Fibroblast of upper back skin (primary cell): ENCODE measurements at places on chromosomes 16 and 17.

DNA sequence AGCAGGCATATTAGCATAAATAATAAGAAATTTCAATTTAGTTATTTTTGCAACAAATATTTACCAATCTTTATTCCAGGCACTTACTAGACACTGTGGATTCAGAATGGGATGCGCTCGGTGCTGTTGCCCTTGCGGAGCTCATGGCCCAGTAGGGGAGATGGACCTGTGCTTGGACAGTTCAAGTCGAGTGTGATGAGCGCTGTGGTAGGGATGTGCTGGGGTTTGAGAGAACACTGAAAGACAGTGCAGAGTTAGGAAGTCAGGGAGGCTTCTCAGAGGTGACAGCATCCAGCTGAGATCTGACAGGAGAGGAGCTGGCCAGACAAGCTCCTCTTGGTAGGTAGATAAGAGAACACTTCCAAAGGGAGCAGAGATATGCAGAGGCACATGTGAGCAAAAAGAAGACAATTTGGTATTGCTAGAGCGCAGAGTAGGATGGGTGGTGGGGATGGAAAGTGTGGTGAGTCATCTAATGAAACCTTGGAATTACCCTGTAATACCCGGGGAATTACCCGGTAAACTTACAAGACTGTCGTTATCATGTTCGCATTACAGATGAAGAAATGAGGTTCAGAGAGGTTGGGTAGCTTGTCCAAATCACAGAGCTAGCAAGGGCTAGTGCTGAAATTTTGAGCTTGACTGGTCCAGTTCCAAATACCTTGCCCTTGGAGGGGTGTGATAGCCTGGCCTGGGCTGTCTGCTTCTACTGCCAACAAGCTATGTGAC, 298.1 kb upstream of the N4BP1 start:
- no peak for DNase-seq

DNA sequence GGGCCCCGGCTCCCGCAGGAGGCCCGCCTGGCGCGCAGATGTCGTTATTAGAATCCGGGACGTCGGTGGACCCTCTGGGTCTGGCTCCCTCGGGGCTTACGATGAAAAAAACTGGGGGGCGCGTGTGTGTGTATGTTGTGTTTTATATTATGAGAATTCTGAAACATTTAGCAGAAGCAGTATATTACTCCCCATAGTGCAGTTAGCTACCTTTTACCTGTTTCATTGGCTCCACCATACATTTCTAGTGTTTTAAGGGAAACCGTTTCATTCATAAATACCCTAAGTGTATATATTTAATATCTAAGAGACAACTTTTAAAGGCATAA, 486 bp upstream of the DNAJA2 start:
- no peak for DNase-seq

DNA sequence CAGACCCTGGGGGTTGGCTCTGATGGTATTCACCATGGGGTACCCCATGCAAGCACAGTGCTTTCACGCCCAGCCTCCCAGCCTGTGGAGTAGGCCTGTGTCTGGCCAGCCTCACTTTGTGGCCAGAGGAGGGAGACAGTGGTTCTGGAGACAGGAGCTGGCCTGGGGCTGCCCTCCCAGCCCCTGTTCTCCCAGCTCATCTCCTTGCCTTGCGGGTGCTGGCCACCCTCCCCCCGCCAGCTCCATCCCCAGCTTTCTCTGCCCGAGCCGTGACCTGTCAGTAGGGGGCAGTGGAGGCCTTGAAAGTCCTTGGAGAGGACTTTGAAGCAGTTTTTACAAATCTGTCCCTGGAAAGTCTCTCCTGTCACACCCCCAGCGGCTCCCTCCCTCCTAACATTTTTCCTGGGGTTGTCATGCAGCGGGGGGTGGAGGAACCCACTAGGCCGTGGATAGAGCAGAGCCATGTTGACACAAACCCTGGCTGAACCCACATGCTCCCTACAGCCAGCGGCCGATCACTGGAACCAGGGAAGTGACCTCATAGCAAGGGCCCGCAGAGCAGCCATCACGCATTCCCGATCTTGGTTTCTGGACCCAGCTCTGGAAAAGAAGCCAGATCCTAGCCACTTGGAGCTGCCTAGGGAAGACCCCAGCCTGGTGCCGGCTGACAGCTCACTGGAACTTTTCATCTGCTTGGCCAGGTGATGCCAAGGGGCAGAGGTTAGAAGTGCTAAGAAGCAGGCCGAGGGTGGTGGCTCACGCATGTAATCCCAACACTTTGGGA, 289.4 kb downstream of the SEC14L1 start:
- peak; percentile 98 for DNase-seq

- no peak for DNase-seq
Observed at GRCh38 chr17:40100419-40100668, at the start of gene NR1D1. Gene NR1D1, minus strand, starts transcription at chr17:40100589. Its CDS starts 495 bp downstream, at chr17:40100094.

- DNase-seq, result no peak
Observed at GRCh38 chr17:82089723-82090548, 8.1 kb downstream of the FASN start.

DNA sequence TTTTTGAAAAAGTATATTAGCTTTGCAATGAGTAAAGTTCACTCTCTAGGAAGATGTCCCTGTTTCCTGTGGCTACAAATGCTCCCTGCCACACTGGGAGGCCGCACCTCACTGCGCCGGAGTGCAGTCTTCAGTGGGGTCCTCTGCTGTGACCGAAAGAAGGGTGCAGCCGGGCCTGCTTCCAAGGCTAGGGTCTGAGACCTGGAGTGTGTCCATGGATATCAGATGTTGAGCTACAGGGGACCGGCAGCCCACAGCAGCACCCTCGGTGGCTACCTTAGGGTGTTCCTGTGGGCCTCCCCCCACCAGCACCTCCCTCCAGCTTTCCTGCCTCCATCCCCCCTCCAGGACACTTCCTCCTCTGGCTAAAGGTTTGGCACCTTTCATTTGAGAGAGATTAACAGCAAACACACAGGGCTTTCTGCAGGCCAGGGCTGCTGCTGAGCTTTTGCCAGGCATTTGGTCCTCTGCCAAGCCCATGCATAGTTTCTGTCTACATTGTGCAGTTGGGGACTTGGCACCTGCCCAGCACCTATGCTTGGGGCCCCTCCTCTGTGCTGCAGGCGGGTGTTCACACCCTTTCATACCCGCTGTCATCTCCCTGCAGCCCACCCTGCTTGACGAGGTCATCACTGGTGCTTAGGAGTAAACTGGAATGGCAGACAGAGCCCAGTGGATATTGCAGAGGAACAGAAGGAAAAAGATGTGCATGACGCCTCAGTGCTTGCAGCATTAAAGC, 33.8 kb upstream of the CRISPLD2 start:
- peak; percentile 93 for DNase-seq

GRCh38 chr16:57660715-57661463, 7.2 kb upstream of the ADGRG3 start:
- no peak for DNase-seq

GRCh38 chr16:63385714-63386432, 1349.6 kb upstream of the CDH8 start:
- no peak for DNase-seq

DNA sequence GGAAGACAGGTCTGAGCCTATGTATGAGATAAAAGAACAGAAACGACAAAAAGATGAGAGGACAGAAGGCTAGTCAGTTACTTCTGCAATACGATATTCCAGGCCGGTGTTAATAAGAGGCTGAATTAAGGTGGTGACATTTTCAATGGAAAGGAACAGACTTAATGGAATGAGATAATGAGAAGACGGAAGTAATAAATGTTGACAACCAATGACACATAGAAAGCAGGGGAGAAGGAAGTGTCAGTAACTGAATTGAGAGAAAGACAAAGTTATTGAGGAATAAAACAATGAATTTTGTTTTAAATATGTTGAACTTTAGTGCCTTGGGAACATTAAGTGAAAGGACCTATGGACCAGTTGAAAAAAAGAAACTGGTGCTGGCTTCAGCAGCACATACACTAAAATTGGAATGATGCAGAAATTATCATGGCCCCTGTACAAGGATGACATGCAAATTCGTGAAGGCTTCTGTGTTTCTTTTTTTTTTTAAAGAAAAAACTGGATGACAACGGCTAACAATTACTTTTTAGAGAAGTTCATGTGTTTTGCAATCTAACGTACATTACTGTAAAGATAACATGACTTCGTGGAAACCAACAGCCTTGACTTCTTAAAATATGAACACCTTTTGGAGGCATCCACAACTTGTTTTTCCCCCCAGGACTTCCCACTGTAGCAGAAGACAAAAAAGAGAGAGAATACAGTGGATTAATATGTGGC, 18.5 kb upstream of the CPD start:
- no peak for DNase-seq

DNA sequence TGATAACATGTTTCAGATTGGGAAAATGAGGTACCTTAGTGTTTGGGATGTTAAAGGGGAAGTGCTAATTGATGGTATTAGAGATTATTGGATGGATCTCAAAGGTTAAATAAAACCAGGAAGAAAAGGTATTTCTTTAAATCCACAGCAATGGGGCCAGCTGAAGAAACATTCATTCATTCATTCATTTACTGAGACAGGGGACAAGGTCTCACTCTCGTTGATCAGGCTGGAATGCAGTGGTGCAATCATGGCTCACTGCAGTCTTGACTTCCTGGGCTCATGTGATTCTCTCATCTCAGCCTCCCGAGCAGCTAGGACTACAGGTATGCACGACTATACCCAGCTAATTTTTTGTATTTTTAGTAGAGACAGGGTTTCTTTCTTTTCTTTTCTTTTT, 19.8 kb downstream of the EARS2 start:
- no peak for DNase-seq

DNA sequence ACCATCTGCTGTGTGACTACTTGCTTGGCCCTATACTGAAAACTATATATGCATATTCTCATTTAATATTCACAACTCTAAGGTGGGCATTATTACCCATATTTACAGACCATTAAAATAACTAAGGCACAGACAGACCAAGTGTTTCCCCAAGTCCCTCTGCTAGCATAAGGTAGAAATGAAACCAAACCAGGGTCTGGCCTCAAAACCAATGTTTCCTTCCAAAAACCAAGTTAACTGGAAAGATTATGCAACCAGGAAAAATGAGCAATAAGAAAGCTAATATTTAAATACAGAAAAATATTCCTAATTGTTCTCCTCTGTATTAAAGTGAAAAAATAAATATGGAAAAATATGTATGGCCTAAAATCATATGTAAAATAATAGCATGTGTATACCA, 50.1 kb downstream of the XPO6 start:
- DNase-seq, result no peak

- peak; percentile 73 for DNase-seq
Observed at GRCh38 chr16:70529051-70529777, 5.6 kb downstream of the SF3B3 start.
